ENCODE measurements at places on chromosomes 2 and 18. TPM values are rescaled to one million over a fixed set of nuclear protein-coding genes. Genes with fewer than 3 reads are reported as not detected.

Gene C2orf66
- not detected for total RNA-seq

Gene SP140
- total RNA-seq: under 0.01 TPM

Gene ZEB2
- total RNA-seq: 39.4 TPM

Gene ZNF385B
- total RNA-seq: not detected

Gene COPS7B
- 14.4 TPM for total RNA-seq

Data from smooth muscle cell of bladder (primary cell).